ENCODE measurements at places on chromosomes 7 and 10.

- no peak for DNase-seq
Observed at GRCh38 chr7:14551310-14551709, 351.2 kb downstream of the DGKB start.

GRCh38 chr10:103072276-103072675, 120.8 kb downstream of the NT5C2 start:
- DNase-seq: no peak

DNA sequence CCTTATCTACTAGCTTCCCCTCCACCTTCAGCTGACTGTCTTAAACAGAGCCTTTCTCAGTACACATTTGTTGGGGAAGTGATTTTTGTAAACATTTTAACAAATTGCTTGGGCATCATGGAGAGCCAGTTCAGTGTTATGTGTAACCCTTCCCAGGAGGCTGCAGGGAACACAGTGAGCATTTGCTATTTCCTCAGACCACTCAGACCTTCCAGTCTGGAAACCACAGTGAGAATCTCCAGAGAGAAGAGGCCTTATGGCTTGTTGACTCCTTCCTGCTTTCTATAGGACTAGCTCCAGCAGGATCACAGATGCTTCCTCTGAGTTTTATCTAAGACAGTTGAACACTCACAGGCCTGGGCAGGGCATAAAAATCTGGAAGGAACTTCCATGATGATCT, 409.8 kb upstream of the NPVF start:
- DNase-seq: no peak

DNA sequence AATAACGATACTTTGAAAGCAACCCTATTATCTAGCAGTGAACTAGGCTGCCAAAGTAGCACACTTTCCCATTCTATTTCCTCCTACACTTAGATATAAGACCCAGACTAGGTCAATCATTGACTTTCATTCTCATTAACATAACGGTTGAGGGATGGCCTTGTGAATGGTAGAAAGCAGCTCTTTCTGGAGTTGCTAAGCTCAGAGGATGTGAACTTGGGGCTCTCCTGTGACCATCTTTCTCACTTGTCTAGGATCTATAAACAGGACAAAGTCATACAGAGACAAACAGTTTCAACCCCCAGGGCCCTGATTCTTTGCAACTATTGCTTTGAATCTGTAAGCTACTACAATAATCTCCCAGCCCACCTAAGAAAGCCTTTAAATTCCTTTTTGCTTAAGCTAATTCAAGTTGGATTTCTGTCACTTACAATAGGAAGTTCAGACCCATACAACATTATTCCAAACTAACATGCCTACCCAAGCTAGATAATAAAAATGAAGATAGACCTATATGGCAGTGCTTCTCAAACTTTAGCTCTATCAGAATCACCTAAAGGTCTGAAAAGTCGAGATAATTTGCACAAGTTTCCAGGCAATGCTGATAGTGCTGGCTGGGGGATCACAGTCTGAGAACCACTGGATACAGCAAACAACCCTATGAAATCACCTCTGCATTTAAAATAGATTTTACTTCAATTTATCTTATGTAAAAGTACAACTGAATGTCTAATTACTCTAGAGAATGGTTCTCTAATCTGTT, 16.7 kb downstream of the P4HA1 start:
- DNase-seq: peak; percentile 35

Measured in kidney tubule cell (primary cell).